ENCODE measurements at places on chromosomes 2 and 18.

GRCh38 chr18:58893388-58894099, 28.9 kb downstream of the ZNF532 start:
- DNase-seq, result no peak

- DNase-seq, result no peak
Observed at GRCh38 chr18:55227771-55228170, 268.5 kb upstream of the CCDC68 start.

DNA sequence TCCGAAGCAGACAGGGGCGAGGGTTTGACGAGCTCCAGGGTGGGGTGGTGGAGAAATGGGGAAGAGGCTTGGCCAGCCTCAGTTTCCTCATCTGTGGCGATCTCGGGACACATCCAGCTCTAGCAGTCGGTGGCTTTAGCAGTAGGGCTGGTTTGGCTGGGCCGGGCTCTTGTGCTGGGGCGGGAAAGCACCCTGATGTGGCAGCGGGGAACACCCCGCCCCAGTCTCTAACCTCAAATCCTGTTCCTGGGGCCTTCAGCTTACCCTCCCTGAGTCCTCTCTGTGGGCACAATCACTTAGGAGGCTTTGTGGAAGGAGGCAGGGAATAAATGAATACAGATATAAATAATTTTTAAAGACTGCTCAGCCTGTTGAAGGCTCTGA, 26.5 kb upstream of the MCFD2 start:
- DNase-seq, result peak; percentile 65

DNA sequence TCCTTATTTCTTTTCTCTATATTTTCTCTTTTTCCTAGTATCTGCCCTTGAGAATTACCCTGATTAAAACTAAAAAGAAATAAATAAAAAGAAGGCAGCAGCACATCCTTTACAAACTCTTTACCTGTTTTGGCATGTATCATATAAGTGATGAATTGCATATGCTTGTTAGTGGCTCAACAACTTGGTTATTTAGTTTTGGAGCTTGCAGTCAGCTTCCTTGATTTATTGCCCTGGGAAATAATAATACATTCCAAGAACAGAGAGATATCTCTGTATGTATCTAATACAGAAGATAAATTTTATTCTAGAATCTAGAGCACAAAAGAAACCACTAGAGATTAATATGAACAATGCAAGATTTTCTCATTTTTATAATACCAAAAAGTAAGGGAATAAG, 139.8 kb upstream of the ZC3H15 start:
- no peak for DNase-seq

DNA sequence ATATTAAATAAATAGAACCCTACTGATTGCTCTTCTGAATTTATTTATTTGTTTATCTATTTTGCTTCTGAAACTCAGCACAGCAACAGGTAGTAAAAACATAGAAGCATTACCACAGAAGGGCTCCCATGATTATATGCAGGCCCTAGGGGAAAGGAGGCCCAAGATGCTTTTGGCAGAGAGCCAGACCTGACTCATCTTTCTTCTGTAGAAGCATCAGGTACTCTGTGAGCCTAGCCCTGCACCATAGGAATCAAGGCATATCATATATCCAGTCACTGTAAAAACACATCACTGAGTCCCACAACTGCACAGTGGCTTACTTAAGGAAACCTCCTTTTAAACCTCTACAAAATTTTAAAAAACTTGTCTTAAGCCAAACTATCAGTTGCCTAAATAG, 1.8 kb downstream of the SCN9A start:
- DNase-seq, result no peak

DNA sequence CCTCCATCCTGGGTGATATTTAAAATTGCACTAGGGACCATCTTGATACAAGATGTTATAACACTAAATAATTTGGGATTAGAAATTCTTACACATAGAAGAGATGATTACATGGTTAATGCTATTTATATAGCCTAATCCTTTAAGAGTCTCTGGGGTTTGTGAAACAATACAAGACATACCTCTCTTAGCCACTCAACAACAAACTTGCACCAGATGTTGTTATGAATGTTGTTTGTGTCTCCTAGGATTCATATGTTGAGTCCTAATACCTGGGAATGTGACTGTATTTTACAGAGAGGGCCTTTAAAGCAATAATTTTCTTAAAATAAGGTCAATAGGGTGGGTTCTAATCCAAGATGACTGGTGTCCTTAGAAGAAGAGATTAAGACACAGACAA, 678.3 kb downstream of the NYAP2 start:
- no peak for DNase-seq

DNA sequence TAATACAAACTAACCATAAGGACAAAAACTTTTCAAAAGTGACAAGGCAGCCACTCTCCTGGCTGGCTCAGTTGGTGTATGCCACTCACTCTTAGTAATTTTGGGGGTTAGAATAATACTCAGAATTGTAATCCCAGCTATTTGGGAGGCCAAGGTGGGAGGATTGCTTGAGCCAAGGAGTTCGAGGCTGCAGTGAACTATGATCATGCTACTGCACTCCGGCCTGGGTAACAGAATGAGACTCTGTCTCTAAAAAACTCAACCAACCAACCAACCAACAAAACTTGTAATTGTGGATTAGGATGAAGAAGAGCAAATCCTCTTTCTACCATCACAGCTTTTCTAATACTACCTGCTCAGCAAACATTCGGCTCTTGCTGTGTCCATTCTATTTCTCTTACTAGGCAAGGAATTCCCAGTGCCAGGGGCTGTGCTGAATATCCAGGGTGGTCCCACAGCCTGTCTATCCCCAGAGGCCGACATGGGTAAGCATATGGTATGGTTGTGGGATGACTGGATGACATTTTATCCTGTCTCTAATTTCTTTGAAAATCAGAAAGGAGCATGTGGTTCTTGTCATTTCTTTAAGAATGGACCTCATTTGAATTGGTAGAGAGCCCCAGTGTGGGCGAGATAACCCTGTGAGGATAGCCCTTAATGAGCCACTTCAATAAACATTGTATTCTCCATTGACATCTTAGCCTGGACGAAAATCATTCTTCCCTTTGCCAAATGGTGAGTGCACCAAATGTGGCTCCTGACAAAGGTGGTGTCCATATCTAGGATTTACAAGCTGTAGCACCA, 220.1 kb downstream of the MYCN start:
- no peak for DNase-seq

DNA sequence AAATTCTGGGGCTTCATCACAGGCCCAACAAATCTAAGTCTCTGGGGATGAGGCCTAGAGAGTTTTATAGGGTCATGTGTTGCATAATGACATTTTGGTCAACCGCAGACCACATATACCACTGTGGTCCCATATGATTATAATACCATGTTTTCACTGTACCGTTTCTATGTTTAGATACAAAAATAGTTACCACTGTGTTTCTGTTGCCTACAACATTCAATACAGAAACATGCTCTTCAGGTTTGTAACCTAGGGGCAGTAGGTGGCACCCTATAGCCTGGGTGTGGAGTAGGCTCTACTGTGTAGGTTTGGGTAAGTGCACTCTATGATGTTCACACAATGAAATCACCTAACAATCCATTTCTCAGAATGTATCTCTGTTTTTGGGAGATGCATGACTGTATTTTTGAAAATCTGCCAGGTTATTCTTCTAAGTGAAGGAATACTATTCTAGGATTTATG, 485.2 kb downstream of the PTPRM start:
- DNase-seq, result no peak

DNA sequence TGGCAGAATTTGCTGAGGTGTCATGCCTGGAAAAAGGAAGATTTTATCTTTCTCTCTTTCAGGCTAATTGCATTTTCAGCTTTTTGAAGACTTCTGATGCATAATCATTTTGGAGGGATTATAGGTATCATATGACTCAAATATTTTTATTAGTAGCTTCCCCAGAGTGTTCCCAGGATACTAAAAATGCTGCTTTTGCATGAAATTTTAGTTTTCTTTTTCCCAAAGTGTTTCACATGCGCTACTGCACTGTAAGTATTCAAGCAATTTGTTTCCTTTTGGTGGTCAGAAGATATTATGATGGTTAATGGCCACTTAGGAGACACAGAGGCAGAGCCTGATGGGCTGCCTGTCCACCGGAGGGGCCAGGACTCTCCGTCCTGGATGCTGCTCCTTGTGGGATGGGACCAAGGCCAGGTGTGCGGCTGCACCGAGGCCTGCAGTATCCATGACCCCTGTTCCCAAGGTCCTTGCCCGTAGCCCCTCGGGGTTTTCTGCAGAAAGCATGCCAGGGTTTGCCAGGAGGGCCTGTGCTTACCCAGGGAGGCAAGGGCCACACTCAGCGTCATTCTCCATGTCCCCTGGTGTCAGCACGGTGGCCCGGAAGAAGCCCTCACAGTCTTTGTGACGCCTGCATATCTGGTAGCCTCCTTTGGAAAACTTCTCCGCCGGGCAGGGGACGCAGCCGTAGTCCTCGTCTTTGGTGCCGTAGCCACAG, 60.2 kb downstream of the EDAR start:
- DNase-seq, result no peak

GRCh38 chr2:53939656-53940055, 31.1 kb downstream of the PSME4 start:
- DNase-seq, result no peak

DNA sequence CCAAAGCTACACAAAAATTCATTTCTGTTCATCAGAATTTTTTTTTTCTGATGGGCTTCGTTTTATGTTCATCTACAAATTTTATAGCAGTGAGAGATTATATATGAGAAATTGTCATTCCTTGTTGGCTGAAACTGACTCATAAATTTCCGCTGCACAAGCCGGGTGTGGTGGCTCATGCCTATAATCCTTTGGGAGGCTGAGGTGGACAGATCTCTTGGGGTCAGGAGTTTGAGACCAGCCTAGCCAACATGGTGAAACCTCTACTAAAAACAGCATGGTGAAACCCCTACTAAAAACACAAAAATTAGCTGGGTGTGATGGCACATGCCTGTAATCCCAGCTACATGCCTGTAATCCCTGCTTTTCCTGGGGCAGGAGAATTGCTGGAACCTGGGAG, 72.0 kb downstream of the PLEKHM3 start:
- no peak for DNase-seq

DNA sequence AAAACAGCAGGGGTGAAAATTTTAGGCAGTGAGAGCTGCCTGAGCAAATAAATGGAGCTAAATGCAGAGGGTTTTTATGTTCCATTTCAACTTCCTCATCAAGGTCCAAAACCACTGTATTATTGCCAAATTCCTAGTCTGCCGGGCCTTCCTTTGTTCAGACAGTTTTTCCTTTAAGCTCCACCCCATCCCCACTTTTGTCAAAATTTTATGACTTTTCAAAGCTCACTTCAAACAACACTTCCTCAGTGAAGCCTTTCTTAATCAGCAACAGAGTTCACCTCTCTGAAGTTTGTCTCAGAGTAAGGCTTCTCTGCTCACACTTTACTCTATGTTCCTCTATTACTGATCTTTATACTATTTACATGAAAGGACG, 81.3 kb downstream of the CERKL start:
- DNase-seq, result peak; percentile 30

GRCh38 chr2:152453129-152453911, 118.3 kb downstream of the FMNL2 start:
- DNase-seq, result no peak

GRCh38 chr2:43831543-43832294, 6.9 kb downstream of the ABCG5 start:
- DNase-seq, result no peak

GRCh38 chr2:124985270-124985669, 960.2 kb downstream of the CNTNAP5 start:
- no peak for DNase-seq

- DNase-seq, result no peak
Observed at GRCh38 chr2:98558852-98559530, 49.3 kb downstream of the COA5 start.

DNA sequence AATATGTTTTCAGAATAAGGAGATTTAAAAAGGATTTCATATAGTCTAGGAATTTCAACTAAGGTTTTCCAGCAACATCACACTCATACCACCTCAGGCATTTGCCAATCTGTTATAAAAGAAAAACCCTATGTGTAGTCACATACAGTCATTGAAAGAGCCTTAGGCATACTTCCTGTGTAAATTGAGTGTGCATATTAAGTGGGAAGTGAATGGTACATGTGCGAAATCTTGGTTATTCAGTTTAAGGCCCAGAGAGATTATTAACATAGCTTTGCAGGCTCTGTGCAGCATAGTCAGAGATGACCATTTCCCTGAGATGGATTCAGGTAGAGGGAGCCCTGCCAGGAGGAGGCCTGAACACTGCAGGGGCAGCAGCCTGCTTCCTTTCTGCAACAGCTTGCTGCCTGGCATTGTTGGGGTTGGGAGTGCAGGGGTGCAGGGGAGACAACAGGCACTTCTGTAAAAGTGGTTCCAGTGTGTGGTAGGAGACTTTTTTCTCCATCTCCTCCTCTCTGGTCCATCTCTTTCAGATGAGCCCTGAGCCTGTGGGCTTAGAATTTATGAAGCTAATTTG, 100.1 kb upstream of the OSR1 start:
- DNase-seq, result no peak

- DNase-seq, result peak; percentile 31
Observed at GRCh38 chr2:128535953-128536352, 217.3 kb upstream of the HS6ST1 start.

- DNase-seq, result no peak
Observed at GRCh38 chr18:22293417-22293816, 124.0 kb downstream of the GATA6 start.

- DNase-seq, result peak; percentile 44
Observed at GRCh38 chr2:175036582-175037018, 31.4 kb upstream of the CHN1 start.

GRCh38 chr2:20616341-20616871, 34.5 kb downstream of the HS1BP3 start:
- DNase-seq, result no peak

- no peak for DNase-seq
Observed at GRCh38 chr2:200122683-200123082, 167.3 kb downstream of the MAIP1 start.

DNA sequence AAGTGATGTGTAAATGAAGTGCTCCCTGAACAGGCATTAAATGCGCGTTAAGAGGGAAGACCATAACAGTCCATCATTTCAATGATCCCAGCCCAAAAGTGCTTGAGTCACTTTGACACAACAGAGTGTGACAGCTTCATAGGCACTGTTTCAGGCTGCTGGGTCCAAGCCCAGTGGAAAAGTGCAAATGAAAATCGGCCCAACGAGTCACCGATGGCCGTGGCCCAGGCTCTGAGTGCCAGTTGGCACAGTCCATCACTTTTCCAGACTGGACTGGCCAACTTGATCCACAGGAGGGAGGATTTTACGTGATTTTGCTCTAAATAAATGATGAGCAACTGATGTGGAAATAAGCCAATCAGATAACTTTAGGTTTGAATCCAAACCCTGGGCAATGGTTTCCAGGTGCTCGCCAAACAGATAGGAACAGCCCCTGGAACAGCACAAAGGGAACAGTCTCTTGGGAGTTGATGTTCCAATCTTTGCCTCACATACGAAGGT, 114.0 kb downstream of the SP3 start:
- DNase-seq, result no peak

GRCh38 chr18:63741769-63742168, 33.4 kb upstream of the SERPINB7 start:
- DNase-seq, result peak; percentile 14

GRCh38 chr18:43869451-43870008, 592.2 kb upstream of the SYT4 start:
- DNase-seq, result no peak

GRCh38 chr2:44101246-44101645, 67.4 kb upstream of the PPM1B start:
- DNase-seq, result no peak
